Mucosa of gallbladder (tissue), 1 donor: ENCODE measurements at places on chromosomes 6 and 20.

DNA sequence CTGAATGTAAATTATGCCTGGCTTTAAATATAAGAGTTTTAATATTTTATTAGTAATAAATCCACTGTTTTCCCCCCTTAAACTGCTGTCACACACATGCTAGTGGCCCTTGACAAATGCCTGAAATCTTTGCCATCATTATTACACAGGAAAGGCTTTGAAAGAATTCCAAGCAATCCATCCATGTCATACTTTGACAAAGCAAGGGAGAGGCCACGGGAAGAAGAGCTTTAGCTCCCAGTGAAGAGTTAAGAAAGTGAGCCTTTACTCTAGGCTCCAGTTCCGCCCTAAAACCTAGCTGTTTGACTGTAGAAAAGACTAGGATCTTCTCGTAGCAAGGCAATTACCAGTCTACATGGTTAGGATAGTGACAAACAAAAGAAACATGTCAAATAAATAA is 147.9 kb downstream of the GMDS start:
- no peak for DNase-seq

DNA sequence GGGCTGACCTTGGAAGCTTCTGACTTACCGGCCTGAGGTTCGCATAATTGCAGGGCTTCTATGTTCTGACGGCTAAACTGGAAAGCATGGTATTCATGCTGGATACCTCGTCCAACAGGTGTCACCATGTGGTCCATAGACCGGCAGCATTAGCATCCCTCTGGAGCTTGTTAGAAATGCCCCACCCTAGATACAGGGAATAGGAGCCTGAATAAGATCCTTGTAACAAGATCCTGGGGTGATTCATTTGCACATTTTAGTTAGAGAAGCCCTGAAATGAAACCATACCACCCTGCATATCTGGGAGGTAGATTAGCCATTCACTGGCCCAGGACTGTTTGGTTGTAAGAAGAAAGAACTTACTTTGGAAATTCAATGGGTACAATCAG is 77.7 kb downstream of the TMEM170B start:
- DNase-seq, result no peak

- DNase-seq, result no peak
Measured at GRCh38 chr6:134172706-134173365, 120.4 kb upstream of the SLC2A12 start.

DNA sequence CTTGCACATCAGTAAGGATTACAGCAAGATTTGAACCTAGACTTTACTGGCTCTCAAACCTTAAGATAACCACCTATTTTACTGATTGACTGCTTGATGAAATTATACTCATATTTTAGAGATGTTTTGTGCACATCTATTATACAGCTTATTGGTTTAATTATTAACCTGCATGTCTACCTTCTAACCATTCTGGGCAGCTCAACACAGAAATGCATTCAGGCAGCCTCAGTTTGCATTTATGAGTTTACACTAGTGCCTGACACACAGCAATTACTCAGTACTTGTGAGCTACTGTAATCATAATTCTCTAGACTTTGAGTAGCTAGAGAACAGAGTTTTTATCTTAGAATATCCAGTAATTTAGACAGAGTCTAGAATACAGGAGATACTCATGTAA is 273.9 kb upstream of the THEMIS start:
- DNase-seq, result no peak

- DNase-seq, result no peak
Measured at GRCh38 chr6:10341605-10342004, 73.3 kb downstream of the TFAP2A start.

DNA sequence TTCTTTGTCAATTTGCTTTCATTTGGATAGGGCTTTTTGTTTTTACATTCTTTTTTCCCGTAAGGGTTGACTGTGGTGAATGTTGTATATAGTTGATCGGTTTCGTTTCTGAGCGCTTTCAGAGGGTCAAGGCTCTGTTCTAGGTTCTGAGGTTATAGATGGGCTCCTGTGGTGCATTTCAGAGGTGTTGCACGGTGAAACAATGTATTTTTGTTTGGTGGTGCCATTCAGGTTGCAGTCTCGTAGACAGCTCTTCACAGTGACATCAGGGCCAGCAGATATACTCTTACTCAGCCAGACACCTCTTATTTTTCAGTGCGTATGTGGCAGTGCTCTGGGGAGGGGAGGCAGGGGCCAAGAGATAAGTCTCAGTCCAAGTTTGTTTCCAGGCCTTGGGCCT is 72.1 kb downstream of the SNAP91 start:
- no peak for DNase-seq

DNA sequence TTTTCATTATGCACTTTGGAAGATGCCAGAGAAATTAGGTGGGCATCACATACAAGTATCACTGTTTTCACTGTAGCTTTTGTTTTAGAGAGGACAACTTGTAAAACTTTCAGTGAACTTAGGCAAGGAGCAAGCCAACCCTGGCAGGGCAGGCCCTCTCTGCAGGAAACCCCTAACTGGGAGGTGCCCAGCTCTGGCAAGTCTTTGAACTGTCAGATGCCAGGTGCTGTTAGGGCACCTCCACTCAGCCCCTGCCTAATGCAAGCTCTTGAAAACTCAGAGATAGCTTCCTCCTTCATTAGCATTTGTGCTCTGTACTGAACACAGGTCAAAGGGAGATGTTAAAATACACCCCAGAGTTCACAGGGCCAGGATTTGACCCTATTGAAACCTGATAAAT is 774.2 kb upstream of the FLRT3 start:
- DNase-seq, result no peak

GRCh38 chr20:58596244-58596643 is 54.8 kb upstream of the STX16 start:
- DNase-seq, result no peak

- DNase-seq, result peak; percentile 30
Measured at GRCh38 chr20:50144362-50144761, 9.2 kb downstream of the PEDS1 start.

DNA sequence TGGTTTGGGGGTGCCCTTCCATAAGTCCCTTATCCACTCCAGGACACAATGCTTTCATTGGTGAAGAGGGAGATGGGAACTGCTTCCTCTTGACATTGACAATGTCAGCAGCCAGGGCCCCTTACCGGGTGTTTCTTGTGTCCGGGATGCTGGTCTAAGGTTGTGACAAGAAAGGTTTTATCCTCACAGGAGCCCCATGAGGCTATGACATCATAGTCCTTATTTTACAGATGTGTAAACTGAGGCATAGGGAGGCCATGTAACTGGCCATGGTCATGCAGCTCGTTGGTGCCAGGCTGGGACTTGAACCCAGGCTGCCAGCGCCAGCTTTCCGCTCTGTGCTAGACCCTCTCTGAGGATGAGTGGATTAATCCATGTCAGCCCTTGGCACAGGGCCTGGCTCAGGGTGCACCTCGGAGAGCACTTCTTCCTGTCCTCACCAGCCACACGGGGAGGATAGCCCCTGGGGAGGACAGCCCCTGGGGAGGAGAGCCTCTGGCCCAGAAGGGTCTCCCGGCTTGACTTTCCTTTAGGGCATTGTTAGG is 157.3 kb downstream of the SYCP2 start:
- no peak for DNase-seq

DNA sequence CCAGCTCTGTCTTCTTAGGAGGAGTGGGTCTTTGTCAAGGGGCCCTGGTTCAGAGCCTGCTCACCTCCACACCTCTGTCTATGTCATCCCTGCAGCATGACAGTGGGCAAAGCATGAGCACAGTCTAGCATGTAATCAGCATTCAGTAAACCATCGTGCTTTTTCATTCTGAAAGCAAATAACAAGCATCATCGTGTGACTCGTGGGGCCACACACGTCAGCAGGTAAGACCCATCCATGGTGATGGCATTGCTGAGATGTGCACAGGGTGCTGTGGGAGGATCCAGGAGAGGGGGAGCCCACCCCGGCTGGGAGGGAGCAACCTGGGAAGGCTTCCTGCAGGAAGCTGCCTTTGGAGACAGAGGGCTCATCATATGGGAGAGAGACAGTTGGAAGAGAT is 106.7 kb downstream of the TMEM242 start:
- DNase-seq, result no peak
